ENCODE measurements at places on chromosomes 3 and 15. TPM values are rescaled to one million over a fixed set of nuclear protein-coding genes. Genes with fewer than 3 reads are reported as not detected.

The CHDH gene
- 0.29 TPM for total RNA-seq

GRCh38 chr3:197749315-197749600, 425 bp upstream of the FYTTD1 start:
- DNase-seq, result no peak

- DNase-seq, result no peak
Measured at GRCh38 chr3:104988496-104988895, 378.2 kb upstream of the ALCAM start.

DNA sequence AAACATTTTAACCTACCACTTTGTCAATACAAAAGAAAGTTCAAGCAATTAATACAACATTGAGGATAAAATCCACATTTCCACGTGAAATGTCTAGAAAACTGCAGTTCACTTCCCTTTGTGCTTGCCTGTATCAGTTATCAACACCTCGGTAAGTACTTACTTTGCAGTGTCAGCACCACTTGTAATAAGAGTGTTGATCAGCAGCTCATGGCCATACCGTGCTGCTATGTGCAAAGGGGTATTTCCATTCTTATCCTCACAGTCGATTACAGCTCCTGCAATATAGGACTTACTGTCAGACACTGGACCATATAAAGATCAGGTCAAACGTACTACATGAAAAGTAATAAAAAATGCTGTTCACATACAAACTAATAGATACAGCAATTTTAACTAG, 84.4 kb downstream of the ANKRD28 start:
- DNase-seq, result no peak

GRCh38 chr3:197345390-197345789, 47.0 kb upstream of the DLG1 start:
- no peak for DNase-seq

- DNase-seq, result no peak
Measured at GRCh38 chr3:80227216-80227615, 459.4 kb upstream of the ROBO1 start.

DNA sequence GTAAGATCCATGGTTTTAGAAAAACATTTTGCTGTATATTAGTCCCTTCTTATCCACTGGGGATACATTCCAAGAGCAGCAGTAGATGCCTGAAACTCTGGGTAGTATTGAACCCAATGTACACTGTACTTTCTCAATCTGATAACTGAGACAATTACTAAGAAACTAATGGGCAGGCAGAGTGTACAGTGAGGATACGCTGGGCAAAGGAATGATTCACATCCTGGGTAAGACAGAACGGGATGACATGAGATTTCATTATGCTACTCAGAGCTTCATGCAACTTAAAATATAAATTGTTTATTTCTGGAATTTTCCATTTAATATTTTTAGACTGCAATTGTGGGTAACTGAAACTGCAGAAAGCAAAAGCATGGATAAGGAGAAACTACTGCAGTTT, 46.2 kb upstream of the TEX55 start:
- DNase-seq, result no peak

DNA sequence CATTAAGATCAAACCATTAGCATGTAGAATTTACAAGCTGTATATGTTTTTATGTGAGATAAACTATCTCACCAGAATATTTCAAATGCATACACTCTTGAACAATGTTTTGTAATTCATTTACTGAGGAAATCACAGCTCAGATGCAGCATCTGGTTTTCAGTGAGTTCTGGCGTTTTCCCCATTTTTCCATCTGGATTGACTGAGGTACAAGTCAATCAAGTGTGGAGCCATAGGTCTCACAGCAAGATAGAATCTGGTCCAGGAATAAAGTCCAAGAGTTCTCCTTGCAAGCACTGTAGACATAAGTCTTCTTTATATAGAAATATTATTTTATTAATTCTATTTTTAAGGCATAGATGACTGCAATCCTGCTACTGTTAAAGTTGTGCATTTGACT, 219.3 kb downstream of the ZBBX start:
- DNase-seq, result no peak

- DNase-seq, result no peak
Measured at GRCh38 chr15:62906627-62907026, 135.9 kb upstream of the TPM1 start.

- DNase-seq, result no peak
Measured at GRCh38 chr3:96172917-96173316, 641.5 kb upstream of the EPHA6 start.
